ENCODE measurements at places on chromosomes 4 and X.

- no peak for DNase-seq
These were observed 110.1 kb upstream of the MED14 start for GRCh38 chrX:40845331-40845911.

DNA sequence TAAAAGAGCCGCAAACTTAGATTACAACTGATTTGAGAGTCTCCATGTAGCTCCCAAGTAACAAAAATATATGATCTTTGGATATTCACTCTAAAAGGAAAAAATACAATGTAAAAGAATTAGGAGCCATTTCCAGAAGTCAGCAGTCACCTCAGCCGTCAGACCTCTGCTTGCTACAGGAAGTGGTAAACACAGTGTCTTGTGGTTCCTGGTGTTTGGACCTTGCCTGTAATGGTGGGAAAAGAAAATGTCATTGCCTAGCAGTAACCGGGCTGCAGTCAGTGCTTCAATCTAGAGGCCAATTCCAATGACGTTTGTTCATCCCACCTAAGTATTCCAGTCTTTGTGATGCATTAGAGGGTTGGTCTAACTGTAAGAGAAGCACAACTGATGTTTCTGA, 28.9 kb upstream of the SMIM31 start:
- no peak for DNase-seq

- DNase-seq, result no peak
These were observed 380.1 kb downstream of the GASK1B start for GRCh38 chr4:157792716-157793115.

DNA sequence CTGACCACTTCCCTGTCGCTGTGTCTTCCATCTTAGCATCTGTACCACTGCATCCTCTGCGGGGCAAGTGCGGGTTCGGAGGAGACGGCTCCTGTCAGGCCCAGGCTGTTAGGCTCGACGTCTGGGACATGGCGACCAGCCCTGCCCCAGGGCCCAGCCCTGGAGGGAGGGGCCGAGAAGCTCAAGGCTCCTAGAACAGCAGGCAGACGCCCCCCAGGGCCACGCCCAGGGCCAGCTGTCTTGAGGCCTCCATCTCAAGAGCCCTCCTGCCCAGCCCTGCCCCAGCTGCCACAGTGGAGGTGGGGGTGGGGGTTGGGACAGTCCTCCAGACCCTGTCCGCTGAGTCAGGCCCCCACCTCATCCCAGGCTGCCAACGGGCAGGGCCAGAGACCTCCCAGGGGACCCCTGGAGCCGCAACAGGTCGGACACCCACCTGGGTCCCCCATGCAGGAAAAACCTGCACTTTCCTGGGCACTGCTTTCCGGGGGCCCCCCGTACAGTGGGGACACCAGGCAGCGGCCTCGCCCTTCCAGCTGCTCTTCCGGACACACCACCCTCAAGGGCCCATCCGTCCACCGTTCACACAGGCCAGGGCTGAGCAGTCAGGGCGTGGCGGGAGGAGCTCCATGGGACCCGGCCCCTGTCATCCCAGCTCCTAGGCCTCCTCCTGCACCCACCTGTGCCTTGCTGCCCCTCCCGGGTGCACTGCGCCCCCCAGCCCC, 83.1 kb downstream of the FAM53A start:
- no peak for DNase-seq

GRCh38 chrX:155127465-155127864, 56.2 kb downstream of the BRCC3 start:
- no peak for DNase-seq

DNA sequence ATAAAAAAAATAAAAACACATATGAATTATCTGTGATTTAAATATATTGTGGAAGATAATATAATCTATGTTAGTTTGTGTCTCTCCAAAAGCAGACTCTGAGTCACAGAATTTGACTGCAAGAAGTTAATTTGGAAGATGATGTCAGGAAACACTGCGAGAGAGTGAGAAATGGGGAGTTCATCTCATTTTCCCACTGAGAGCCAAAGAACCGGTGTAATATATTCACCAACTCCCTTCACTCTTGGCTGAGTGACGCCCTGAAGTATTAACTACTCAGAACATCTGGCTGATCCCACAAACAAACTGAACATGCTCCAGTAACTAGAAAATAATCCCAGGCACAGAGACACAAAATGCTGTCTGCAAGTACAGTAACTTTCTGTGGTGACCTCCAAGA, 345.8 kb upstream of the SPANXN1 start:
- no peak for DNase-seq

DNA sequence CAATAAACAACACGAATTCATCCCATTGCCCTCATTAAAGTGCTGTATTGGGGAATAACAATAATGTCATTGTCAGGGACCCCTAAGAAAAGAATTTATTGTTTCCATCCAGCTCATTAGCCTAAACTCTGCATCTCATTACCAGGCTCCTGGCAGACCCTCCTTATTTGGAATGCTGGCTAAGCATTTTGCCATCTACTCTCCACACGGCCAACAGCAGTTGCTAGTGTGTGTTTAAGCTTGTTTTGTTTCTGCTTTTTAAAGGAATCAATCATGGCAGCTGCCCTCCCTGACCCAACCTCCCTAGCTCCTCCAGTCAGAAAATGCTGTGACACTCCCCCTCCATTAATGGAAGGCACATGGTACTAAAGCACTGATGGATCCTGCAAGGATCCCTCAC, 43.5 kb downstream of the GATB start:
- DNase-seq, result no peak

DNA sequence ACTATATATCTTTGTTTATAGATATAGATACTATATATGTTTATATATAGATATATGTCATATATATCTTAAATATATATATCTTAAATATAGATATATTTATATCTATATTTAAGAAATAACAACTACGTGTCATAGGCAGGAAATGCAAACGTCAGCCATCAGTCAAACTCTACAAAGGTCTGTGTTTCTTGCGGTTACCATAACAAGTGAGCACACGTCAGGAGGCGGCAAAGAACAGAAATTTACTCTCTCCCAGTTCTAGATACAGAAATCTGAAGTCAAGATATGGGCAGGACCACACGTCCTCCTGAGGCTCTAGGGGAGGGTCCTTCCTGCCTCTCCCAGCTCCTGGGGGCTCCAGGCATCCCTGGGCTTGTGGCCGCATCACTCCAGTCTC, 6.5 kb downstream of the PLCXD1 start:
- no peak for DNase-seq

DNA sequence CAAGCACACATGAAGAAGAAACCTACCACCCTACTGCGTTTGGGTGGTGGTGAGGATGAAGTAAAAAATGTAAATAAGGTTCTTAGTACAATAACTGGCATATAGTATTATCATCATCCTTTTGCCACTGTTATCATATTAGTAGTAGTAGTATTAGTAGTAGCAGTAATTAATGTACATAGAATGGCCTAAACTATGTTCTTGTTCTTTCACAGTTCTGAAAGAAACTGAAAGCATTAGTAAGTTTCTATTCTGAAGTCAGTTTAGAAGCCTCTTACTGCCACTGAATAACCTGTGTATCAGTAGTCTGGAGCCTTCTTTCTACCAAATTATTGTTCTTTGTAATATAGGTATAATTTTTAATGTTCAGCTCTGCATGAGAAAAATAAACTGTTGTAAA, 21.0 kb downstream of the COL4A6 start:
- DNase-seq, result no peak

DNA sequence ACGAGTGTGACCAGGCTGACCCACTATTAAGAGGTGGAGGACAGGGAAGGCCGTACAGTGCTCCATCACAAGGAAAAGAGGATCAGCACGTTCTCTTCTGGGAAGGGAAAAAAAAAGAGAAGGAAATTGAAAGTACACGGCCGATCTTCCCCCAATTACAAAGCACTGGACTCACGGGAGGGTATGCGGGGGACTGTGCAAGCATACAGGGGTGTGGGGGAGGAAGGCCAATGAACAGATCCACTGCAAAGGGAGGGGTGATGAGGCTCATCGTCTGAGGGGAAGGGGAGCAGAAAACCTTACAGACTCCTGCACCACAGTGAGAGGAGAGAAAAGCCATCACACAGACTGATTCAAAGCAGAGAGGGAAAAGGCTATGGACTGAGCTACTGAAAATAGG, 1.1 kb downstream of the ELK1 start:
- DNase-seq, result no peak

DNA sequence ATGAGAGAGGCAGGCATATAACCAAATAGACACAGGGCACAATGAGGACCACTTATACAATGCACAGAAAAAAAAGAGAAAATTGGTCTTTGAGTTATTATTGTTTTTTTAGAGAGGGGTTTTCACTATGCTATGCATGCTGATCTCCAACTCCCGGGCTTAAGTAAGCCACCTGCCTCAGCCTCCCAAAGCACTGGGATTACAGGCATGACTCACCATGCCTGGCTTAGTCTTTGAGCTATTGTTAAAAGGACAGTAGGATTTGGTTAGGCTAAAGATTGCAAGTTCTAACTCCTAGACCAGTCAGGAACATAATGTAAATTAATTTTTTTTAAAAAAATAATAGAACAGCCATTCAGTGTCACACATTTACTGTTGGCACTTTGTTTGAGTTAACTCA, 340.1 kb downstream of the GPAT3 start:
- DNase-seq, result no peak

- no peak for DNase-seq
These were observed 36.5 kb upstream of the RASL11B start for GRCh38 chr4:52825460-52826090.

DNA sequence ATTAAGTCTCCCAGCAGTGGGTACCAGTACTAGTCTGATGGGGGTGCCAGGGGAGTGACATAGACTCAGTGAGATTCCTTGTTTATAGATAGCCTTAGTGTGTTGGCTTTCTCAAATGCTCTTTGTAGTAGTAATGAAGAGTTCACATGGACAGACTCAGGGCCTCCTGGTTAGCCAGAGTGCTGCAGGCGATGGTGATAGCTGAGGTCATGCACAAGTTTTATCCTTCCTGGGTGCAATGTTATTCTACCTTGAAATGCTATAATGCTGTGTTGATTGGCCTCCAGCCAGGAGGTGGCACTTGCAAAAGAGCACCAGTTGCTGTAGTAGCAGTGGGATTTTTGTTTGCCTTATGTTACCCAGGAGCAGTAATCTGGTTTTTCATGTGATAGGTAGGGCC, 35.5 kb upstream of the ADH4 start:
- DNase-seq, result no peak

GRCh38 chr4:6331018-6331417, 61.4 kb downstream of the WFS1 start:
- DNase-seq, result no peak

GRCh38 chrX:24646745-24647182, 383 bp downstream of the PCYT1B start:
- no peak for DNase-seq

DNA sequence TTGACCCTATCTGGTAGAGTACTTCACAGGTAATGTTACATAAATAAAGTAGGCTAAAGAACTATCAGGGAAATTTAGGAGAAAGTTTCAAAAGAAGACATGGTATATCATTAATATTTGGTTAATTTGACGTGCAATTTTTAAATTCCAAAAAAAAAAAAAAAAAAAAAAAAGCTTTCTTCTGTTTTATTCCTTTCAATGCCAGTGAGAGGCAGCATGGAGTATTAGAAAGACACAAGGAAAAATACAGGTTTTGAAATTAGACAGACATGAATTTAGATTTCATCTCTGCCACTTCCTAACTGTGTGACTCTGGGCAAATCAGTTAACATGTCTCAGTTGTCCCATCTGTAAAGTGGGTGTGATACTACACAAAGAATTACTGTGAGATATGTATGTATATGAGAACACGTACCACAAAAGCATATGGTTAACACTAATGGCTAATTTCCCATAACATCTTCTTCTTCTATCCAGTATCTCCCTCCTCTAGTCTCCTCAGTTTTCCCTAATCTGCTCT, 132.5 kb downstream of the GPC3 start:
- no peak for DNase-seq

- DNase-seq, result no peak
These were observed 1961.5 kb upstream of the TENM3 start for GRCh38 chr4:180281724-180282123.

GRCh38 chrX:3550160-3550751, 163.2 kb downstream of the PRKX start:
- DNase-seq, result peak; percentile 46
